Esophagus squamous epithelium (tissue), 5 donors: ENCODE measurements at places on chromosomes 1 and 21.

DNA sequence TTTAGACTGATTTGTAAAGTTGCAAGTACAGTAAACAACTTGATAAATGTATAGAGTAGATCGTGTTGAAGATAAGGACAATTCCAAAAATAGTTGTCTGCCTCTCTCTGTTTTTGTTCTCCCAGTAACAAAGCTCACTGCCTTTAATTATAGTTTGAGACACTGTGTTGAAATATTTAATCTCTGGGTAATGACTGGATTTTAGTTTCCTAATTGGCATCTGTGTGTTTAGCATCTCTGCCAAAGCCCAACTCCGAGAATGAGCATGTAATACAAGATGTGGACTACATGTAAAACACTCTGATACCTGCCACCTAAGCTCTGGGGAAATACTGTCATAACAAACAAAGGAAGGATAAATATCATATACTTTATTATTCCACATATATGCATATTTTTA is 27.7 kb upstream of the SDE2 start:
- DNase-seq: no peak

DNA sequence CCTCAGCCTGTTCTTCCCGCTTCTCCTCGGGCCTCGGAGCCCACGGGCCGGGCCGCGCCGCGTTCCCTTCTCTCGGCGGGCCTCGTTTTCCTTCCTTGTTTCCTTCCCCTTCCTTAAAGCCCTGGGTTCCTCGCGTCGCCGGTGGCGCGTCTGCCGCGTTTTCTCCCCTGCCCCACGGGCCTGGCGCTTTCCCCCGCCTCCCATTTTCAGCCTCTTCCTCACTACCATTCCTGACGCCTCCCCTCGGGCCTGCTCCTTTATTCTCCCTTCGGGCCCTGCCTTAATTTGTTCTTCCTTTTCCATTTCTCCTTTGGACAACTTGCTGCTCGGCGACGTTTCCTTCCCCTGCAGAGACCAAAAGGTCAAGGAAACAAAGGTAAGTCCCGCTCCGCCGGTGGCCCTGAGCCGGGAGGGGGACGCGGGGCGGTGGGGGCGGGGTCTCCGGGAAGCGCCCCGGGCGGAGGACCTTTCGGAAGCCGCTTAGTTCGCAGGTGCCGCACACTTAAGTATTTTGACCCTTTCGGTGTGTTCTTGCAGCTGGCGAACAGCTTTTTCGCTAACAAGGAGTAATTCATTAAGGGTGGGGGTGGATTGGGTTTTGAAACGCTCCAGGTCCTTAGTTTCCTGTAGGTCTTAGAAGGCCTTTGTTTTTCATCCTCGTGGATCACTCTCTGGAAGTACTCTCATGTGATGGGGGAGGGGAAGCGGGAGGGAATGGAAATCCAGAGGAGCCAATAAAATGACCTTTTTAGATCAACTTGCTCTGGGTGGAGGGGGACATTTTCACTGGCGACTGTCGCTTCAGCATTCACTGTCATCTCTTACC is 780 bp downstream of the YTHDF2 start:
- DNase-seq: no peak

DNA sequence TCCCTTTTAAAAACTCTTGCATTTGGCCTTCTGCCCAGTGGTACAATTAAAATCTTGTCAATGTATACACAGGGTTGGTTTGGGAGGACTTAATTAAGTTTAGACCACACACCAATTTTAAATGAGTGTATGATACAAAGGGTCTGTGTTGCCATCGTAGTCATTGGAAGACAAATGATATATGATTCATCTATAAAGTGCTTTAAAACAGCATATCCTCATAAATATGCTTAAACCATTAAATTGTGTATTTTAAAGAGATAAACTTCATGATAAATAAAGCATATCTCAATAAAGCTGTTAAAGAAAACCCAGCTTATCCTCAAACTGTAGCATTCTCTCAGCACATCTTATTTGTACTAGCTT is 69.5 kb downstream of the LUZP1 start:
- DNase-seq: no peak

GRCh38 chr1:21779613-21780521 is 3.1 kb downstream of the USP48 start:
- DNase-seq: no peak

GRCh38 chr1:235632506-235633401 is 16.8 kb downstream of the GNG4 start:
- no peak for DNase-seq

DNA sequence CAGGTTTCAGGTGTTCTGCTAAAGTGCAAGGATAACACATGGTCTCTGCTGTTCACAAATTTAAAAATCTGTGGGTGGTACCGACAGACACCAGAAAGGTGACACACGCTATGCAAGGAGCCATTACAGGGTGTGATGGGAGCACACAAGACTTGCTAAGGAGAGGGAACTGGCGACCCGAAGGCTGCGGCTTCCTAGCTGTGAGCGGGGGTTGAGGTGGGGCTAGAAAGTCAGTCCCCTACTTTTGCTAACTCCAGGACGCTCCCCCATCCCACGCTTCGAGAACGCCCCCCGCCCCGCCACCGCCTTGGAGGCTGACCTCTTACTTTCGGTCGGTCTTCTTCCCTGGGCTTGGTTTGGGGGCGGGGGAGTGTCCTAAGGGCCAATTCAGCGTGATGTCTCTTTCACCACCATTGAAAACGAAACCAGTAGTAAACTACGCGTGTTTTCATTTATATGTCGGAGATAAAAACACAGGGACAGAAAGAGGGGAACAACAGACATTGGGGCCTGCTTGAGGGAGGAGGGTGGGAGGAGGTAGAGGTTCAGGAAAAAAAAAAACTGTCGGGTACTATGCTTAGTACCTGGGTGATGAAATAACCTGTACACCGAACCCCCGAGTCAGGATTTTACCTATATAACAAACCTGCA is 1.1 kb downstream of the CKS1B start:
- DNase-seq: no peak

- no peak for DNase-seq
Observed at GRCh38 chr1:188237573-188238348, 1409.0 kb downstream of the PLA2G4A start.

GRCh38 chr1:8028571-8028910 is 2.4 kb upstream of the ERRFI1 start:
- DNase-seq: no peak

DNA sequence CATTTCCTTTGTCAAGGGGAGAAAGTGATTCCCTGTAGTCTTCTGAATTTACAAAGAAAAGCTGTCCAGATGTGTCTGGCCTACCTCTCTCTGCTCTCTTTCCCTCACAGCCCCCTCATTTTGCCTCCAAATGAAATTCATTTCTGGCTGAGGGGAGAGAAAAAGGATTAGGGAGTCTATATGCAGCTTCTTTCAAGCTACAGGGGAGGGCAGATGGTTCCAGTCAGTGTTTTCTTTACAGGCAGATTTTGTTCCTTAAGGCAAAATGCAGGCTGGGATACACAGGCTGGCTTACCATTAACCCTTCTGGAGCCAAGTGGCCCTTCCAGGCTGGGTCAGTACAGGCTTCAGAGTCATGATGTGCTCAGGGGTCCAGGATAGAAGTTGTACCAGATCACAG is 198.1 kb upstream of the USP24 start:
- DNase-seq: no peak
